Activated CD4-positive, alpha-beta memory T cell treated with anti-CD3 and anti-CD28 coated beads for 36 hours (primary cell): ENCODE measurements at places on chromosomes 6 and 20.

DNA sequence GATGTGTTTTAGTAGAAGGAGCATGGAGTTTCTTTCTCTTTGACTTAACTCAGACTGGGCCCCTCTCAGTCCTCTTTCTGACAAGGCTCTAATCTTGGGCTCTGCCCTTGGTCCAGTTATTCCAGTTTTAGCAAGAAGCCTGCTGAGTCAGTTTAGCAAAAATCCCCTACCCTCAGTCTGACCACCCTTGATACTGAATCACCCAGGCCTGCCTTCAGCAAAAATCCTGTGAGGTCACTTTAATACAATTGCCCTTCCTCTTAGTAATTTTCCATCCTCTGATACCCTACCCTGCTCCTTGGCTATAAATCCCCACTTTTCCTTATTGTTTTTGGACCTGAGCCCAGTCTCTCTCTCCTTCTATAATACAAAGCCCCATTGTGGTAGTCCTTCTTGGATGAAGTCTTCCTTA is 326.7 kb upstream of the NOX3 start:
- DNase-seq, result no peak

DNA sequence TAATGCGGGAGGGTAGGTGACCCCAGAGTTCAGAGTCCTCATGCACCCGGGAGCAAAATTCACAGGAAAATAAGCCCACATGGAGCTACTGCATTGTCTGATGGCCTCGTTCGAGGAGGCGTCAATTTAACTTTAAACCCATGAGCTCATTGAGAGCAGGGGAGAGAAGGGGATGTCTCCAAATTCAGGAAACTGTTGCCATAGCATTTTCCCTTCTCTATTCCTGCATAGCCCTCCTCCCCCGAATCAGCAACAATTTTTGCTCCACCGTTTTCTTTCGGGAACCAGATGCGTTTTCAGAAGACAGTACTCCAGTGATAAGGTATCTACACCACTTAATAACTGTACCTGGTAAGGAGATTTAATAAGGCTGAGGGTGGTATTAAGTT is 324 bp upstream of the LAMP5 start:
- DNase-seq, result no peak

DNA sequence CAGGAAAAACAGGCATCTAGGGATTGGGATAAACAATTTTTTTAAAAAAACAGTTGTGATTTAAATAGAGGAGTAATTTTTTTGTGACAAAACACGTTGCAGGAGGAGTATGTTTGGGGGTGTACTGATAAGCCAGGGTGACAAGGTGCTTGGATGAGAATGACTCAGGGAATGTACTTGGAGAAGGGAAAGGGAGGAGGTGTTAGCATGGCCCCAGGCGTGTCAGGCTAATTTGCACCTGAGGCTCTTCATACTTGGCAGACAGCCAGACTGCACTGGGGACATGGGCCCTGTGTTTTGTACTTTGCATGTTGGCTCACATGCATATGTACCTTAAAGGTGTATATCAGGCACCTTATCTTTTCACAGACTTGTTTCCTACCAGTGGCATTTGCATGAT is 22.8 kb downstream of the PANK2 start:
- DNase-seq, result peak; percentile 8

DNA sequence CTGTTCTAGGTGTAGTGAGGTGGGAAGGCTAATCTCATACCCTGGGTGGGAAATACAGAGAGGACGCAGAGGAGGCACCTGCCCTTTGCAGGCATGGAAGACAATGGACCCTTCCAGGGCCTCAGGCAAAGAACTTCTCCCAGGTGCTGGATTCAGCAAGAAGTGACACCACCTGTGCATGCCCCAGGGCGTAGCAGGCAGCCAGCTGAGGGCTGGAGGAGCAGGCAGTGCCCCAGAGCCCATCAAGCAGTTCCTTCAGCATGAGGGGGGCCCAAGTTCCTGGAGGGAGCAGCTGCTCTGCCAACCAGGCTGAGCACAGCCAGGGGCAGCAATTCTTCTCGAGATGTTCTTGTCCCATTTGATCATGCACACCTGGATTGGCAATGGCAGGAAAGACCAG is 170.3 kb upstream of the PDE10A start:
- DNase-seq, result no peak

- no peak for DNase-seq
Measured at GRCh38 chr6:70309243-70309642, 6.4 kb upstream of the COL9A1 start.

- DNase-seq, result no peak
Measured at GRCh38 chr20:50195524-50196120, 5.0 kb downstream of the CEBPB start.

DNA sequence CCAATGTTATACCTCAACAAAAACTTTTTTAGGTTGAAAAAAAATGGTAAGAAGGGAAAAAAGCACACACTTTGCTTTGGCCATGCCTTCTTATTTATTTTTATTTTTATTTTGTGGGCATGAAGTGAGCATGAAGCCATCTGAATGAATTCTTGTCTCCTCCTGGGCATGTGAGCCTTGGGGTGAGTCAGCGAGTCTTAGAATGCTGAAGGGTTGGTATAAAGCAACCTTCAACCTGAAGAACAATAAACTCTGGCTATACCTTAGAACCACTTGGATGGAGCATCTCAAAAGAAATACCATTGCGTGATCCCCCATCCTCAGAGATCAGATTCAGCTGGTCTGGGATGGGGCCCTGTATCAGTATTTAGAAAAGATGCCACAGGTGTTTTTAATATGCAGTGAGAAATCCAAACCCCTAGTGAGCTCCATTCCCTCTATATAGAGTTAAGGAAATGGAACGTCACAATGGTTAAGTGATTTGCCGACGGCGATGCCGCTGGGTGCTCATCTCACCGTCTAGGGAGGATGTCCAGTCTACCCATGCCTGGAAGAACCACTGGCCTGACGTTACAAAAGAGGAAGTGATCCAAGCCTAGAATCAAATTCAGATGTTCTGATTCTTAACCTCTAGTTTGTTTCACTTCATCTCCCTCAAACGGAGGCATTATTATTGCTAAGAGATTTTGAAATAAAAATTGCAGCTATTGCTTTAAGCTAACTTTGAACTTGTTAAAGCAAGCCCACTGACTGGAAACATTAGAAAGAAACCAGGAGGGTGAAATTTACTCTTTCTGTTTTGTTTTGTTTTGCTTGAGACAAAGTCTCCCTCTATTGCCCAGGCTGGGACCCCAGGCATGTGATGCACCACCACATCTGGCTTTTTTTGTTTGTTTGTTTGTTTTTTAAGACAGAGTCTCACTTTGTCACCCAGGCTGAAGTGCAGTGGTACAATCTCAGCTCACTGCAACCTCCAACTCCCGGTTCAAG is 67.1 kb downstream of the EDN1 start:
- no peak for DNase-seq

GRCh38 chr20:38838326-38838725 is 32.8 kb downstream of the PPP1R16B start:
- no peak for DNase-seq
